Activated T-cell treated with anti-CD3 and anti-CD28 coated beads, Interleukin-2, amount 50 U/mL, for 24 hours (primary cell): ENCODE measurements at places on chromosomes 4 and X.
A peak's percentile ranks its signal among the peaks of the same experiment; 100 is the strongest.

DNA sequence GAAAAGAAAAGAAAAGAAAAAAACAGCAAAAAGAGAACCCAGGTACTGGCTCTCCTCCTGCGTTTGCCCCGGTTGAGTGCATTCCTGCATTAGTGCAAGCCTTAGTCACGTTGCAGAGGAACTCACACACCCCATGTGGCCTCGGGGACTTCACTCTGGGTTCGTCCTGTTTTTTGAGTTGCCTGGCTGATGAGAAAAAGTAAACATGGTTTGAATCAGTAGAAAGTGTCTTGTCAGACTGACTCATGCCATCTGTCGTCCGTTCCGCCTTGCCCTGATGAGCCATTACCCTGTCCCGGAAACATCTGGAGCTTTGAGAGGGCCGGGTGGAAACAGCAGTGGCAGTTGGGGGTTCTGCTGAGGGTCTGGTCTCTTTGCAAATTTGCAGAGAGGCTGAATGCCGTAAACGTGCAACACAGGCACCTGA, 16.3 kb downstream of the CD99 start:
- peak; percentile 68 for DNase-seq

GRCh38 chr4:125642645-125643044, 327.9 kb downstream of the FAT4 start:
- DNase-seq, result no peak

- DNase-seq, result no peak
These were observed 571 bp upstream of the EDA start for GRCh38 chrX:69615342-69615741.

GRCh38 chrX:74061879-74062278, 242.1 kb upstream of the ZCCHC13 start:
- DNase-seq, result no peak

DNA sequence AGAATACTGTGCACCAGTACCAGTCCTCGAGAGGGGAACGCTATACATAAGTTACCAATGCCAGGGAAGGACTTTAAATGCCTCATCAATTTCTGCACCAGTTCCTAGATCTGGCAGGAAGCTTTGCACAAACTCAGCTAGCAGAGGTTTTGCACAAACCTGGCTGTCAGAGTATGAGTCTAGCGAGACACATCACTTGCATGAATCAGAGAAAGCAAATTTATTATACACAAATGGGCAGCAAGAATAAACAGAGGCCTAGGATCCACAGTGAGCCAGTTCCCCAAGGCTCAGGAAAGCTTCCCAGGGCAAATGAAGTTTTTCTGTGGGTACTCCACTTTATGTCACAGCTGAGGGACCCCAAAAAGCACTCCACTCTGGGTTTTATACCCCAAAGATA, 523.5 kb downstream of the CFAP47 start:
- DNase-seq, result no peak

DNA sequence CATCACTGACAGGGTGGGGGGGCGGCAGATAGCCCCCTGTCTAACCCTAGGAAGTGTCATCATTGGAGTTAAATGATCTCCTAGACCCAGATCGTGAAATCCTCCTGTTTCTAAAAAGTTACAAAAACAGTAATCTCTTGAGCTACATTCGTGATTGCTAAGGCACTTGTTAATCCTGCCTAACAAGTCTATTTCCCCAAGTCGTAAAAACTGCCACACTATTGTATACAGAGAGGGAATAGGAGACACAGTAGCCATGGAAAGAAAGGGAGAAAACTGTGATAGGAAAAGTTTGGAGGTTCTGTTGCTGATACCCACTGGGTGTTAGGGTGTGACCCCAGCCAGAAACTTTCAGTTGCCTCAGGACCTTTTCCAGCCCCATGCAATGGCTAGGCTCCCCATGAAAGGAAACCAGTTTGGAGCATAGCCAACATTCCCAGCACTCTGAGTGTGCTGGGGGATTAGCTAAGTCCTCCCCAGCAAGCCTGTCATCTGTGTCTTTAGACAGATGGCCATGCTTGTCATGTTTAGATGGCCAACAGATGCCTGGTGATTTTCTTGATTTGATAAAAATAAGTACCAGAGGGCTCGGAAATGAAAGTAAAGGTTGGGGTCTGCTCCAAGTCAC, 63.3 kb upstream of the ANXA10 start:
- no peak for DNase-seq

- no peak for DNase-seq
These were observed 770.3 kb downstream of the NLGN4X start for GRCh38 chrX:5458300-5458842.

- no peak for DNase-seq
These were observed 465 bp downstream of the HNRNPH2 start for GRCh38 chrX:101408532-101408841.

DNA sequence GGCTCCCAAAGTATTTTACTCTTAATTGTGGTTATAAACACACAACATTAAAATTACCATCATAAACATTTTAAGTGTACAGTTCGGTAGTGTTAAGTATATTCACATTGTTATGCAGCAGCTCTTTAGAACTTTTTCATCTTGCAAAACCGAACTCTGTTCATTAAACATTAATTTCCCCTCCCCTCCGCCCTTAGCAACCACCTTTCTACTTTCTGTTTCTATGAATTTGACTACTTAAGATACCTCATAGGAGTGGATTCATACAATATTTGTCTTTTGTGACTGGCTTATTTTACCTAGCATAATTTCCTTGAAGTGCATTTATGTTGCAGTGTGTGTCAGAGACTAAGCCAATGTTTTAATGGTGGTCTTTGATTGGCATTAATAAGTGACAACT, 32.6 kb downstream of the IL13RA1 start:
- DNase-seq, result no peak

- no peak for DNase-seq
These were observed 52.1 kb downstream of the CT47B1 start for GRCh38 chrX:120823556-120823955.

- no peak for DNase-seq
These were observed 77.2 kb downstream of the FHIP1A start for GRCh38 chr4:151486168-151486567.

- no peak for DNase-seq
These were observed 381.5 kb upstream of the PRKX start for GRCh38 chrX:4094926-4095325.
